ENCODE measurements at places on chromosomes 12 and 14.

DNA sequence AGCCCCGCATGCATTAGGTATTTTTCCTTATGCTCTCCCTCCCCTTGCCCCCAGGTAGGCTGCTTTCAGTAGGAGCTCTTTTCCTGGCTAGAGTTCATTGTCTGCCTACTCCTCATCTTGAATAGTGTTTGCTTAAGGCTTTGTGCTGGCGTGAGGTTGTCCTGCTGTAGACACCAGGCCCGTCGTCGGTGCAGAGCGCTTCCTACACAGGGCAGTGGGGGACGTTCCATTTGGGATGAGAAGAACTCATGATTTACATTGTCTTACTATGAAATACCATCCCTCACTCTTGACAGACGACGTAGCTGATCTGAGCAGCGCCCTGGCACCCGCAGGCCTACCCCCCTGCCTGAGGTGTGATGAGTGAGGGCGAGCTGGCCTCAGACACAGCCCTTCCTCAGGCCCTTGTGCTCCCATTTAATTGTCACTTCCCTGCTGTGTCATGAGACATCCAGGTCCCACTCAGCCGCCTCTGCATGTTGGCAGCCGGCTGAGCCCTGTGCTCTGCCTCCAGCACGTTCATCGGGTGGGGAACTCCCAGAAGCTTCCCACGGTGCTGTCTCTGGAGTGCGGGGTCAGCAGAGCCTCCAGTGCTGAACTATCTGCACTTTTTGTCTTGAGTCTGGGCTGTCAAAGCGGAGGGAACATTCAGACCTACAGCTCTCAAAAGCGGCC, 76.0 kb downstream of the WDR20 start:
- no peak for DNase-seq

GRCh38 chr14:54920052-54920451, 17.4 kb upstream of the GCH1 start:
- no peak for DNase-seq

DNA sequence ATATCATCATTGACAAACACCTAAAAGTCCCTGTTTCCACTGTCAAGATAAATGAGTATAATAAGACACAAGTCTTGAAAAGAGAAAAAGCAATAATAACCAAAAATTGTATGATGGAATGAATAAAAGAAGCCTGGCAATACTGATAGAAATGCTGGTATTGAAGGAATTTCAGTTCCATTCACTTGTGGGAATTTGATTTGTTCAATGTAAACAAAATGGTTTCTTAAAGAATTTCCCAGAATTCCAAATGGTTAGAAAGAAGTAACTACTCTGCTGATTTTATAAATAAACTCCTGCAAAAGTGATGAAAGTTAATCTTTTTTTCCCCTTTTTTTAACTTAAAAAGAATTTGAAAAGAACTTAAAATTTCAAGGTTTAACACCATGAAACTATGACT, 129.9 kb upstream of the PDZRN4 start:
- no peak for DNase-seq

GRCh38 chr12:109830267-109830666, 2.9 kb downstream of the TRPV4 start:
- no peak for DNase-seq

- DNase-seq, result no peak
Measured at GRCh38 chr14:64554556-64554955, 4.8 kb downstream of the PPP1R36 start.

GRCh38 chr14:106831322-106831720, 1304.9 kb downstream of the TMEM121 start:
- no peak for DNase-seq

DNA sequence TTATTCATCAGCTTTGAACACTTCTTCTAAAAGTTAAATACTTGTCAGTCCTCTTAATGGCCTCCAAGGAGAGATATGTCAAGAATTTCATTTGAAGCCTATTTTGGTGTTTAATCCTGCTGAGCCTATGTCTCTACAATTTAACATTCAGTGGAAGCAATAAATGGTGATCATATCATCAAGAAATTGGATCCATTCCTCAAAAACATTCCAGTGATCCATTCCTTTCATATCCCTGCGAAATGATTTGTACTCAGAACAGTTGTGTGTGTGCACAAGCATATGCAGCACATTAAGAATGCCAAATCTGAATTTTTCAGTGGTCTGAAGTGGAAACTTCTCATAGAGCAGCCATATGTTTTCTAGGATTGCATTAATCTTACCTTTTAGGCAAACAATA, 373.7 kb upstream of the SYT1 start:
- DNase-seq, result no peak

DNA sequence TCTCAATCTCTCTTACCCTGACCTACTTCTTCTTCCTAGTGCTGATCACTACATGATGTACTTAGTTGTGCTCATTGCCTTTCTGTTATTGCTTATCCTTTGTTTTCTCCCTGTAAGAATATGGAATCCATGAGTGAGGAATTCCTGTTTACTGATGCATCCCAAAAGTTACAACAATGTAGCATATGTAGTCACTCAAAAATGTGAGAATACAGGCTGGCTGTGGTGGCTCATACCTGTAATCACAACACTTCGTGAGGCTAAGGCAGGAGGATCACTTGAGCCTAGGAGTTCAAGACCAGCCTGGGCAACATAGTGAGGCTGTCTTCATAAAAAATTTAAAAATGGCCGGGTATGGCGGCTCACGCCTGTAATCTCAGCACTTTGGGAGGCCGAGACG, 8.0 kb upstream of the WDR20 start:
- no peak for DNase-seq

GRCh38 chr12:948238-948637, 1.3 kb downstream of the RAD52 start:
- no peak for DNase-seq

Data from cerebellar nuclear complex (tissue), 1 donor.